ENCODE measurements at places on chromosomes 7 and 10.

DNA sequence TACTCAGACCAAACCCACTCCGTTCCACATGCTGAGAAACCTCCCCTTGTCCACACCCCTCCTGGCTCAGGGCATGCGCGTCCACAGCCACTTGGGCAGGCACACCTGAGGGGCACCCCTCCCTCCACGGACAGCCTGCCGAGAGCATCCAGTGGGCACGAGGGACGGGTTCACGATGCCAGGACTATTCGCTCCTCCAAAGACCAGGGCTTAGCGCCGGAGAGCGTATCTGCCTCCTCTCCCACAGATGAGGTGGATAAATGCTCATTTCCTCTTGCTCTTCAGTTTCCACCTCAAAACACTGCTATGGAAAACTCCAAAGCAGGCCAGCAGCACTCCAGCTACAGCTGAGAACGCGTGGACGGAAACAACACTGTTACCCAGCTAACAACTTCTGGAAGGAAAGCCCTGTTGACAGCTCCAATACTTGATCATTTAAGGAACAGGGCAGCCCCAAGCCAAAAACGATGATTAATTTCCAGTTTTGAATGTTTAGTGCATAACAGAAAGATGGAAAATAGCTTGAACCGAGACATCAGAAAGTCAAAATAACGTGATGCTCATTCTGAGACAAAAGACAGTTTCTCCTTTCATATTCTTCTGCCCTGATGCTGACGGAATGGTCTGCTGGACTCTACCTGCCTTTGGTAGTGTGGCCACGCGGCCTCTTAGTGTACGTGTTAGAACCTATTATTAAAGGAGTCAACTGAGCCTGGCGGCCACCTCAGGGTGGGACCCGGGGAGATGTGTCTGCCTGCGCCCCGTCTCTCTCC lies 204.7 kb downstream of the DNAJB6 start:
- DNase-seq: no peak

- DNase-seq: no peak
These were observed 153.3 kb downstream of the RTKN2 start for GRCh38 chr10:62115321-62115720.

DNA sequence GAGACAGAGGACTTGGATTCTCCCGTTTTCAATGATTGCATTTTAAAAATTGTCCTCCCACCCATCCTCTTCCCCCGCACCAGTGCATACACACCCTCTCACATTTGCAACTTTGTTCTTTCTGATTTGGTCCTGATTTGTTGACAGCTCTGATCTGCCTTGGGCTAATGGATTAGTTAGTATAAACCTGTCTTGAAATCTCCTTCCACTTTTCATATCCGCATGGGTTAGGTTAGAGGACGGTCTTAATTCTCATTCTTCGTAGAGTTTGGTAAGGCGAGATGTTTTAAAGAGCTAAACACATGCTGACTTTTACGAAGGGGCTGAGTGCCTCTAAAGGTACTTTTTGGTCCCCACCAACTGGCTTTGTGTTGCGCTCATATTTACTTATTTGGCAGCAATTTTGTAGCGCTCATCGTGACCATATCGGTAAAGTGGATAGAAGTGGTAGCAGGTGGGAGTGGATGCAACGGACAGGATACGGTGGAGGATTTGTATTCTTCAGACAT lies 1.1 kb downstream of the AHR start:
- DNase-seq: peak; percentile 25

DNA sequence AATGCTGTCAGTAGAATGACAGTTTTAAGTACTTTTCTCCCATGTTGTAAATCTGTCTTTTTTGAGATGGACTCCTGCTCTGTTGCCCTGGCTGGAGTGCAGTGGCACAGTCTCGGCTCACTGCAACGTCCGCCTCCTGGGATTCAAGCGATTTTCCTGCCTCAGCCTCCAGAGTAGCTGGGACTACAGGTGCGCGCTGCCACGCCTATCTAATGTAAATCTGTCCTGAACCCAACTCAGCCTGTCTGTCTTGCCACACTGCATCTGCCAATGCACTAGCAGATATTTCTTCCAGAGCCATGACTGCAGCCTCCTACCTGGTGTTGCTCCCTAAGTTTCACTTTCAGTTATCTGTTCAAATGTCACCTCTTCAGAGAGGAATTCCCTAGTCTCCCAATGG lies 264.1 kb downstream of the PHF14 start:
- no peak for DNase-seq

GRCh38 chr10:58998924-58999713 lies 177.3 kb upstream of the PHYHIPL start:
- no peak for DNase-seq

GRCh38 chr10:99593312-99593711 lies 26.9 kb downstream of the SLC25A28 start:
- no peak for DNase-seq

DNA sequence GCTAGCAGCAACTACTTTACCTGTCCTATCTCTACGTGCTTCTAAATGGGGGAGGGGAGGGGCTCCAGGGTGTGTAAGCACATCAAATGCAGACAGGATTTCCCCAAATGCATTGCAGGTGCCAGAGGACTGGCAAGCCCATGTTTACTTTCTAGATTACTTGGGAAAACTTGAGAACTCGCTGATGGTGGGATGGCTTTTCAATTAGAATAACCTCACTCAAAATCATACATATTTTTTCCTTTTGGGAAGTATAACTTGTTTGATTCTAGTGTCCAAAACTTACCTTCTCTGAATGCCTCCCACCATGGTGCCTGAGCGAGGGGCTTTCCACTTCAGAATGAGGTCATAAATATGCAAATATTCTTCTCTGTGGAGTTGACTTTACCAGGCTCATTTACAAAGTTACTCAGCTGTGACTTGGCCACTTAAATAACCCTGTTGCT lies 191.3 kb upstream of the RHOBTB1 start:
- no peak for DNase-seq

GRCh38 chr7:158911145-158911544 lies 54.8 kb downstream of the DYNC2I1 start:
- DNase-seq: no peak

DNA sequence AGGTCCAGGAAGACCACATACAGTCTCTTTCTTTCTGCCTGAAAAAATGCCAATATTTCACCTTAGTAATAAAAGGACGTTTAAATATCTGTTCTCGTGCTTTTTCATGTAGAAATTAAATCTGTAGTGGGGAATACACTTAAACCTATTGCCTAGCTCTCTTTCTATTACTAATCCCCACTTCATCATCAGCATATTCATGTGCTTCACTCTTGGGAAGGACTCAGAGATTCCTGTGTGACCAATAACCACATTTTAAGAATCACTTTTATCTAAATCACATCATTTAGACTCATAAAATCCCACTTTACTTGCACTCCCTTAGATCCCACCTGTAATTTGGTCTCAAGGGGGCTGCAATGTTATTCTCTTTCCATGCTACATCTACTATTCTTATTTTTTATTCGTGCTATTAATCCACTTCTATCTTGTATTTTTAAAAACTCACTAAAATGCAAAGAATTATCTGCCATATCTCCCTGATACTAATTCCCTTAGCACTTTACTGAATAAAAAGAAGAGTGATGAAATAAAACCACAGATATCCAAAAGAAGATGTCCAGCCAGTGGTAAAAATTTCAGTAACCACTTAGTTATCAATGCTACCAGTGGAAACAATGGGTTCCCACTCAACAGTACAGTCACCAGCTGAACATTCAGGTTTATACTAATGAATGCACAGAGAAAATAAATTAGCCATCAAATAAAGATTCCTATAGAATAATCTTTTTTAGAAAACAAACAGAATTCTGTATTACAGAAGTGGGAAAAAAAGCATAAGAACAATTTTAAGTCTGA lies 102.1 kb downstream of the PPP1R17 start:
- no peak for DNase-seq

- DNase-seq: no peak
These were observed 11.4 kb downstream of the ZSWIM8 start for GRCh38 chr10:73796766-73797165.

GRCh38 chr10:32171204-32171603 lies 115.0 kb upstream of the KIF5B start:
- no peak for DNase-seq

GRCh38 chr7:133071506-133071905 lies 10.4 kb downstream of the CHCHD3 start:
- DNase-seq: no peak

- no peak for DNase-seq
These were observed 137.1 kb downstream of the ZNF365 start for GRCh38 chr10:62511238-62511637.

GRCh38 chr10:77290528-77291155 lies 347.0 kb downstream of the KCNMA1 start:
- no peak for DNase-seq

GRCh38 chr7:1544178-1544895 lies 11.7 kb downstream of the TMEM184A start:
- peak; percentile 24 for DNase-seq

DNA sequence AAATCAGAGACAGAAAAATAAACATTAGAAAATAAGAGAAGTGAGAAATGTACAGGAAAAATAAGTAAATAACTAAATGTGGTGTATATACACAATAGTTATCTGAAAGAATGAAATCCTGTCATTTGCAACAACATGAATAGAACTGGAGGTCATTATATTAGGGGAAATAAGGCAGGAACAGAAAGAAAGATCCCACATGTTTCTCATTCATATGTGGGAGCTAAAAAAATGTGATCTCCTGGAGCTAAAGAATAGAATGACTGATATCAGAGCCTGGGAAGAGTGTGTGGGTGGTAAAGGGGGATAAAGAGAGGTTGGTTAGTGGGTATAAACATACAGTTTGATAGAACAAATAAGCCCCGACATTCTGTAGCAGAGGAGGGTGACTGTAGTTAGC lies 27.3 kb downstream of the PLXDC2 start:
- DNase-seq: no peak

- DNase-seq: no peak
These were observed 5.1 kb upstream of the DMBT1 start for GRCh38 chr10:122555442-122555841.

- peak; percentile 22 for DNase-seq
These were observed 31.8 kb downstream of the AOAH start for GRCh38 chr7:36692456-36692855.

- DNase-seq: no peak
These were observed 399.9 kb upstream of the IGFBP3 start for GRCh38 chr7:46320956-46321355.

GRCh38 chr7:119999738-120000475 lies 273.1 kb upstream of the KCND2 start:
- no peak for DNase-seq

DNA sequence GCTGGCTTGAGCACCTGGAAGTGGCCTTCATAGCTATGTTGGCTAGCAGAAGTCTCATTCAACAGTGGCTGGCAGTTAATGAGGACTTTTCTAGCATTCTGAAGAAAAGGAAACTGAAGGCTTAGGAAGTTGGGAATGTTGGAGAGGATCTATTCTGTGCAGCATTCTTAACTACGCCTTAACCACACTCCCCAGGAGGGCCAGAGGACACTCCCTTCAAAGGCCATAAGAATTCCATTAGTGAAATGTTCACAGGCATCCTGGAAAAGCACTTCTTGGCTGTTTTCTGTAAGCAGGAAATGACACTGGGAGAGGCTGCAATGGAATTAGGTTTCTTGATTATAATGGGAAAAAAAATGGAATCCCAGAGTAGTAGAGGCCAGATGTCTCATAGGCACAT lies 188.9 kb downstream of the ARHGAP12 start:
- DNase-seq: no peak

DNA sequence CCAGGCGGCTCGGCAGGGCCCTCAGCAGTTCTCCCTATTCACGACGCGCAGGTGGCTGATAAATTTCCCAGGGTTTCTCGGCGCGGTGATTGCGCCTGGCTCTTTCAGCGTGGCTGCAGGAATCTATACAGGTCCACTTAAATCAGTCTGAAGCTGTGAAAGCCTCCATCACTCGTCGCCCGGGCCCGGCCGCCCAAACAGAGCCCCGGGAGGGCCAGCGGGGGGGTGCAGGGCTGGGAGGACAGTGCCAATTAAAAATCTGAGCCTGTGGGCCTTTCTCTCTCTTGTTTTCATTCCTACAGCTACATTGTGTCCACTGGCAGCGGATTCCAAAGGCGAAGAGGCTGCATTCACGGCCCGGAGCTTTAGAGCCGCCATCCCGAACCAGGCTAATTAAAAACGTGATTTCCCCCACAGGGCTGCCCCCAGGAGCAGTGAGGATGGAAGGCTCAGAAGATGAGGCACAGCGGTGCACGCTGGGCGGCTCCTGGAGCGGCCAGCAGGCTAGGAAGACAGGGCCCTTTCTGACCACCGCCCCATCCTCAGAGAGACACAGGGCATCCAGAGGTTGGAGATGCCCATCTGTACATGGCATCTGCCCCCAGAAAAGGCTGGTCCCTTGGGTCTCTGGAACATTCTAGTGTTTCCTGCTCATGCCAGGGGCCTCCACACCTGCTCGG lies 100.7 kb downstream of the FAM53B start:
- no peak for DNase-seq

DNA sequence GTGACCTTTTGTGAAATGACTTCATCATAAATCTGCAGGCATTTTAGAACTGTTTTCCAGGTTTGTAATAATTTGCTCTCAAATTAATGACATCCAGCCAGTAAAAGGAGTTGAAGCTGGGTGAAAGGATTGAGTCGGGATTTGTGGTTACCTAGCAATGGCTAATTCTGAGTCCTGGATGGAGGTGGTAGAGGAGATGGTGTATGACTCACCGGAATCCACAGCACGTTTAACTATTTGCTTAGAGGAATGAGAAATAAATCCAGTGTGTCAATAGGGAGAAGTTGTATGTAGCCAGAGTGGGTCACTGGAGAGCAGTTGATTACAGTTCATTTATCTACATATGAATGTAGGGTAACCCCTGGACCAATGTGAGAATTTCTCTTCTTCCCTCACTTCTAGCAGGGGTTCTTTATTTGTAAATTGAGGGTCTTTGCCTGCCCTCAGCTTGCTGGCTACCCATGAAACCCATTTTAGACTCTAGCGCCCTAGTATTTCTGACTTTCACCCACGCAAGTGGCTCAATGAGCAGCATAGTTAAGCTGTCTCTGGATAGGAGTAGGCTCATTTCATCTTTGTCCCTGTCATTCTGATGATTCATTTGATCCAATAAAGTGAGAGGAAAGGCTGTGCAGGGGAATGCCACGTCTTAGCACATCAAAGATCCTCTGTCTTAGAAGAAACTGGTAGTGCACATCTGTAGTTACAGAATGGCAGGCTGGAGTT lies 547.8 kb downstream of the SORCS3 start:
- no peak for DNase-seq

DNA sequence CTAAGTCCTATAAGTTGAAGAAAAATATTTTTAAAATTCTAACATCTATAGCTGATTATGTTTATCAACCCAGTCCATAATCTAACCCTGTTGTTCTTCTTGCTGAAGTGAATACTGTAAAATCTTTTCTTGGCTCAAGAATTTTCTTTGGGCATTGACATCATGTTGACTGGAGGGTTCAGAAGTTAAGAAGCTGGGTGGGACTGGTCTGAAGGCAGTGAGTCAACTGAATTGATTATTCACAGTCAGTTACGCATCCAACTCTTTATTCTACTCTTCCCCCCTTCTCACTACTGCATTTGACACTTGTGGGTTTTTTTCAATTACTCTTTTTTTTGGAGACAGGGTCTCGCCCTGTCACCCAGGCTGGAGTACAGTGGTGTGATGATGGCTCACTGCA lies 31.0 kb downstream of the DENND2A start:
- no peak for DNase-seq
